ENCODE measurements at places on chromosomes 7 and 10.

DNA sequence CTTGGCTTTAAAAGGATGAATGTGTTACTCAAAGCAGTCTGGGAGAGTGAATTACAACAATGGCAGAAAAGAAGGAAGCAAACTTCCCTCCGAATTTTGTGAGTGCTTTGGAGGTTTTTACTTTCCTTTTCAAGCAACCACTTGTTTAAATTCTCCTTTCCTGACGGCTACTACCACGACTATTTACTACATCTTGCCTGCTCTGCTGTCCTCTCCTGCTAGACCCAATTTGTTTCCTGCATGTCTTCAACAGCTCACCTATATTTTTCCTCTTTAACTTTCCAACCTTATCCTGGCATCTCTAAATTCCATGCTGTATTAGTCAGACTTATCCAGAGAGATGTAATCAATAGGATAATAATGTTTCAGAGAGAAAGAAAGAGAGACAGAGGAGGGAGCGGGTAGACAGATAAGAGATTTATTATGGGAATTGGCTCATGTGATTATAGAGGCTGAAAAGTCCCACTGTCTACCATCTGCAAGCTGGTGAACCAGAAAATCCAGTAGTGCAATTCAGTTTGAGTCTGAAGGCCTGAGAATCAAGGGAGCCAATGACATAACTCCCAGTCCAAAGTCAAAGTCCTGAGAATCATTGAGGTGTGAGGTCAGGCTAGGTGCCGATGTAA is 42.8 kb upstream of the SLC13A1 start:
- H3K27ac ChIP-seq: no peak overlapping the region
- no peaks in the 10 kb centered on the region for H3K36me3 ChIP-seq
- no peaks in the 10 kb centered on the region for H3K4me1 ChIP-seq
- no peaks in the 10 kb centered on the region for H3K27me3 ChIP-seq

DNA sequence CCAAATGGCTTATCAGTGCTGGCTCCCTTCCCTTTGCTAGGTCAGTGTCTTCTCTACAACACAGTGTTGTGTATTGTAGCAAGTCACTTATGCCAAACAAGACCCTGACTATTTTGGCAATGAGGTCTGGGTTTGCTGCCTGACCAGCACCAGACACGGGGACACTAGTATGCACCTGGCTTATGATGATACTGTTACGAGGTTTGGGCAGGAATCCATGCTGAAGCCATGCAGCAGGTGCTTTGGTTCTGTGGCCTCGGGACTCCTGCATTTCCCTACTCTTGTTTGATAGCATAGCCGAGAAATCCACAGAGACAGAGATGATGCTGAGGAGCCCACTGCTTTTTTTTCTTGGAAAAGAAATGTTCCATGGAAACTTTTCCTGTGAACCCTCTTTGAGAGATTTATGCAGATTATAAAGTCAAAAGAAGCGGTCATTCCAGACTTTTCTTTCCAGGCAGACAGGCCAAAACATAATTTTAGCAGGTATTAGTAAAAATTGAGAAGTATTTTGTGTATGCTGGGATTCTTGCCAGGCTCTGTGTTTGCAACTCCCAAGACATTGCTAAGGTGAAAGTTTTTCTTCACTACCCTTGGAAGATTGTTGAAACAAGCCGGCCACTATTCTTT is 291.1 kb downstream of the BBS9 start:
- H3K4me1 ChIP-seq: no peaks in the 10 kb centered on the region
- no peak overlapping the region for H3K27ac ChIP-seq
- no peaks in the 10 kb centered on the region for H3K27me3 ChIP-seq
- H3K36me3 ChIP-seq: no peaks in the 10 kb centered on the region
- DNase-seq: no peak

DNA sequence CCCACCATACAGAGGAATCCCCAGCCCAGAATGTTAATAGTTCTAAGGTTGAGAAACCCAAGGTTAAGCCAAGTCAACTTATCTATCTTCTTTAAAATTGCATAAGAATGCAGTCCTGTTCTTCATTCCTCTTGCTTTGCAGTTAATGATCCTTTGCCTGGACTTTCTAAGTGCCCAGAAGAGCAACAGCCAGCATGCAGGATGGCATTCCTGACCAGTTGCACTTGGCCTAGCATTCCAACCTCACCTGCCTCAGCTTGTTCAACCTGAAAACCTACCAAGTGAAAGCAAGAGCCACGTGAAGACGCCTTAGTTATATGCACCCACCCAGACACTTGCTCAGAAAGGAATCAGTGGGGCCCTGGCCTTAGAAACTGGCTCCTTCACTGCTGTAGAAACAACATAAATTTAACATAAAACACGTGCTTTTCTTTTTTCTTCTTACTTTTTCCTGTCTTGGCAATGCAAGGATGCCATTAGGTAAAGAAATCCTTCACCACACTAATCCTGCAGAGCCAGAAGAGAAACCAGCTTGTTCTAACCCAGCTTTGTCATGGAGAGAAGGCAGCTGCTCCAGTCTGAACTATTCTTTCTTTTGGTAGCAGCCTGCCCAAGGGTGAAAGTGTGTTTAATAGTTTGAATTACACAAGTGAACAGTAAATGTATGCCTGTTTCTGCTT is 25.0 kb downstream of the EGFR start:
- H3K36me3 ChIP-seq: no peaks in the 10 kb centered on the region
- DNase-seq: no peak
- H3K4me1 ChIP-seq: no peaks in the 10 kb centered on the region
- H3K27me3 ChIP-seq: peaks cover 2% of the 10 kb centered on the region

DNA sequence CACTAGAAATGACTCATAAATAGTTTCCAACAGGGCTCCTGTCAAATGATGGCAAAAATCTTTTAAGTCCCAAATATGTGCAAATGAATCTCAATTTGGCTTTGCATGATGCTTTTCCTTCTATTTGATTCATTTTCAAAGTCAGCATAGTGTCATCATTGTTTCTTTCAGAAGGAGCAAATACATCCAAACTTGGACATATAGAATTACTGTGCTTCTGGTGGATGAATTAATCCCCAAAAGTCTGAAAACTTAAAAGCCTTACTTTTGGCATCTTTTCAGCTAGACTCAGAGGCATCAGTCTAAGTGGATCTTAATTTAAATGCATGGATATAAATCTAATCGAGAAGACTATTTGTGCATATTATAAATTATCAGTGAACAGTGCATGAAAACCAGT is 578.1 kb upstream of the FZD8 start:
- no peaks in the 10 kb centered on the region for H3K4me1 ChIP-seq
- H3K27me3 ChIP-seq: no peaks in the 10 kb centered on the region
- DNase-seq: no peak
- no peaks in the 10 kb centered on the region for H3K36me3 ChIP-seq
- no peak overlapping the region for H3K27ac ChIP-seq
- no peak overlapping the region for H3K4me3 ChIP-seq

DNA sequence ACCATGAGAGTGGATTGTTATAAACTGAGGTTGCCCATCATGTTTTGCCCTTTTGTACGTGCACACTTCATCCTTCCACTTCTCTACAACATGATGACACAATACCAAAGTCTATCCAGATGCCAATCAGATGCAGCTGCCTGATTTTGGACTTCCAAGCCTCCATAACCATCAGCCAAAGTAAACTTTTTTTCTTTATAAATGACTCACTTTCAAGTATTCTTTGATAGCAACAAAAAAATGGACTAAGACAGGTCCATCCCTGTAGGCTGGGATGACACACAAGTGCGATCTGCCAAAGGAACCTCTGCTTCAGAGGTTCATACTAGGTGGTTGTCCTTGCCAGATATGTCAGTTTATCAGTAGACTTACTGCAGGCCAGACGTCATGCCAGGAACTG is 320.2 kb upstream of the FZD1 start:
- DNase-seq: no peak
- no peak overlapping the region for H3K27ac ChIP-seq
- no peaks in the 10 kb centered on the region for H3K4me1 ChIP-seq
- H3K4me3 ChIP-seq: no peak overlapping the region

DNA sequence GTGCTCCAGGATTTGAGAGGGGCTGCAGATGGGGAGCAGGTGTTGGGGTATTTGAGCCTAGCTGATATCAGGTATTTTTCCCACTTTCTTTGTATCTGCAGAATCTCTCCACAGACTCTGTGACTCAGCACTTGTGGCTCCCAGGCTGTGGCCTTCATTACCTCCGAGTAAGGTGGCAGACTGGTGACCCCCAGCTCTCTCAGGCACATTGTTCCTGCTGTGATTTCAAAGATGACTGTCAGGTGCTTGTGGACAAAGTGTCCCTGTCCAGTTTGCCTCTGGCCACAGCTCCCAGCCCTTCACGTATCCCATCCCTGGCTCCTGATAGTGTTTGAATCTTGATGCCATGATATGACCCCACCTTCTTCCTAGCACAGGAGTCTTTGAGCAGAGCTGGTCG is 396.8 kb upstream of the PODXL start:
- H3K27ac ChIP-seq: no peak overlapping the region
- H3K4me3 ChIP-seq: no peak overlapping the region
- no peaks in the 10 kb centered on the region for H3K36me3 ChIP-seq
- no peak for DNase-seq

- no peak for DNase-seq
- H3K36me3 ChIP-seq: peaks cover 15% of the 10 kb centered on the region
Observed at GRCh38 chr7:92876836-92877235, 40.5 kb upstream of the CDK6 start.

GRCh38 chr10:113585949-113586348 is 33.1 kb downstream of the HABP2 start:
- no peaks in the 10 kb centered on the region for H3K36me3 ChIP-seq
- no peak overlapping the region for H3K4me3 ChIP-seq
- peaks cover 2% of the 10 kb centered on the region for H3K4me1 ChIP-seq
- H3K27me3 ChIP-seq: peaks cover 5% of the 10 kb centered on the region
- no peak for DNase-seq
- no peak overlapping the region for H3K27ac ChIP-seq

GRCh38 chr7:144824360-144824759 is 11.5 kb downstream of the TPK1 start:
- peaks cover 9% of the 10 kb centered on the region for H3K36me3 ChIP-seq
- no peaks in the 10 kb centered on the region for H3K27me3 ChIP-seq
- H3K4me1 ChIP-seq: peaks cover 43% of the 10 kb centered on the region
- no peak overlapping the region for H3K4me3 ChIP-seq
- H3K27ac ChIP-seq: no peak overlapping the region

- H3K27me3 ChIP-seq: no peaks in the 10 kb centered on the region
- no peak overlapping the region for H3K27ac ChIP-seq
- no peak for DNase-seq
- no peaks in the 10 kb centered on the region for H3K36me3 ChIP-seq
- H3K4me3 ChIP-seq: no peak overlapping the region
- H3K4me1 ChIP-seq: no peaks in the 10 kb centered on the region
Observed at GRCh38 chr10:67033878-67034277, 108.0 kb downstream of the LRRTM3 start.

GRCh38 chr10:32163071-32163761 is 107.0 kb upstream of the KIF5B start:
- H3K27me3 ChIP-seq: peaks cover 3% of the 10 kb centered on the region
- H3K4me3 ChIP-seq: no peak overlapping the region
- DNase-seq: no peak
- no peaks in the 10 kb centered on the region for H3K4me1 ChIP-seq
- H3K36me3 ChIP-seq: no peaks in the 10 kb centered on the region
- H3K27ac ChIP-seq: no peak overlapping the region

GRCh38 chr7:114095885-114096284 is 177.1 kb upstream of the PPP1R3A start:
- no peaks in the 10 kb centered on the region for H3K36me3 ChIP-seq
- no peaks in the 10 kb centered on the region for H3K4me1 ChIP-seq
- H3K27me3 ChIP-seq: peaks cover 8% of the 10 kb centered on the region

GRCh38 chr10:127492607-127493250 is 56.4 kb upstream of the NPS start:
- no peaks in the 10 kb centered on the region for H3K36me3 ChIP-seq
- no peak for DNase-seq
- no peak overlapping the region for H3K4me3 ChIP-seq
- H3K27me3 ChIP-seq: peaks cover 2% of the 10 kb centered on the region

Measured in activated naive CD8-positive, alpha-beta T cell treated with anti-CD3 and anti-CD28 coated beads, Interleukin-2, amount 10 ng/mL, durations not matched to agents 7 days and 5 days (primary cell).